ENCODE measurements at places on chromosomes 6 and 20. TPM values are rescaled to one million over a fixed set of nuclear protein-coding genes. Genes with fewer than 3 reads are reported as not detected.

Gene PKHD1
- total RNA-seq = not detected

DNA sequence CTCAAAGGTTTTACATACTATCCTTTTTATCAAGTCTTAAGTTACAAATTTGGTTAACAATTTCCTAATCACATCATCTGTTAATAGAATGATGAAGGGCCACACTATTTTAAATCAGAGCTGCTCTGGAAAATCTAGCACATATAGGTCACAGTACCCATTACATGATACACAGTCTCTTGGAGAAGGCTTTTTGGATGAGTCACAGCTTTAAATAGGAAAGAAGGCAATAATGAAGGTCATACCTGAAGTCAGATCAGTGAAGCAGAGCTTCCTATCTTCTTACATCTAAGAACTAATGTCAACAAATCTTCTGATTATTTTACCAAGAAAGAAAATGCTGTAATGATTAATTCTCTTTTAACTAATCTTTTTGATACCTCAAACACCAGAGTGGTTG lies 248.5 kb downstream of the BTBD9 start:
- DNase-seq = no peak

DNA sequence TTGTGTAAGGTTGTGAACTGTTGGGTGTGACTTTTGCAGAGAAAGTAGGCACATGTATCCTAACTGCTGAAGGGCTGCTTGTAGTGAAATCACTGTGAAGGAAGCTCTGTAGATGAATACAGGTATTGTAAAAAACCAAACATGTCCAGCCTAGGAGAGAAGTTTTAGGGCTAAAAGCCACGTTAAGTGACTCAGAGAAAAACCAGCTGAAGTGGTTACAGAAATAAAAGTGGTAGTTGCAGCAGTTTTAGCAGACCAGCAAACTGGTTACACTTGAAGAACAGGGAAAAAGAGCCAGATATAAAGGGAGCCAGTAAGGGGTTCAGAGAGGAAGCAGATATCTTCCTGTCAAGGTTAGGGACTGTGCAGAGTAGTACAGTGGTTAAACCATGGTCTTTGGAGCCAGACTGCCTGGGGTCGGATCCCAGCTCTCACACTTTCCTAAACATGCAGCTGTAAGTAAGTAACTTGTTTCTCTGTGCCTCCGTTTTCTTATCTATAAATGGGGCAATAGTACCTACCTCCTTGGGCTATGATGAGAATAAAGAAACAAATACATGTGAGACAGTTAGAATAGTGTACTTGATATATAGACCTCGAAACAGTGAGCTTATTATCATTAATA lies 33.8 kb upstream of the RNF8 start:
- DNase-seq = no peak

GRCh38 chr20:1790386-1790785 lies 104.8 kb upstream of the SIRPA start:
- no peak for DNase-seq

DNA sequence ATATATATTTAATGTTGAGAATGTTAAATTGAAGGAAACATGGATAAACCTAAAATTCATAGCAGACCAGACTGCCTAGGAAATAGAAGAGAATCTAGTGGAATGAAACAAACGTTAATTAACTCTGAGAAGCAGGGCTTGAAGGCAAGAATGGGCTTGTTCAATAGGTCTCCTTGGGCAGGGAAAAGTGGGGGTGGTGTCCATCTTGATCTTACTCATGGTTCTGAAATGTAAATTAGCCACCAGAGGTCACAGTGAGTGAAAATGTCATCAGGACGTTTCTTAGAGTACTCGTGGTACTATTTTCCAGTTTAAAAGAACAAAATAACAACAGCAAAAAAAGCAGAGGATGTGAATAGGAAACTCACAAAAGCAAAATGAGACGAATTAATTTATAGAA lies 66.8 kb upstream of the BTBD3 start:
- DNase-seq = peak; percentile 25

GRCh38 chr6:21537637-21538036 lies 55.9 kb upstream of the SOX4 start:
- no peak for DNase-seq

- peak; percentile 76 for DNase-seq
Measured at GRCh38 chr6:42726485-42727086, 4.2 kb upstream of the PRPH2 start.

GRCh38 chr6:129419324-129419723 lies 290.7 kb downstream of the ARHGAP18 start:
- no peak for DNase-seq
